ENCODE measurements at places on chromosomes 4 and X.

GRCh38 chr4:140250989-140251552 is 97.1 kb upstream of the MAML3 start:
- no peaks in the 10 kb centered on the region for H3K36me3 ChIP-seq
- H3K27me3 ChIP-seq, result peaks cover 12% of the 10 kb centered on the region
- no peak overlapping the region for H3K27ac ChIP-seq
- peak; percentile 8 for DNase-seq
- no peak overlapping the region for H3K4me3 ChIP-seq

DNA sequence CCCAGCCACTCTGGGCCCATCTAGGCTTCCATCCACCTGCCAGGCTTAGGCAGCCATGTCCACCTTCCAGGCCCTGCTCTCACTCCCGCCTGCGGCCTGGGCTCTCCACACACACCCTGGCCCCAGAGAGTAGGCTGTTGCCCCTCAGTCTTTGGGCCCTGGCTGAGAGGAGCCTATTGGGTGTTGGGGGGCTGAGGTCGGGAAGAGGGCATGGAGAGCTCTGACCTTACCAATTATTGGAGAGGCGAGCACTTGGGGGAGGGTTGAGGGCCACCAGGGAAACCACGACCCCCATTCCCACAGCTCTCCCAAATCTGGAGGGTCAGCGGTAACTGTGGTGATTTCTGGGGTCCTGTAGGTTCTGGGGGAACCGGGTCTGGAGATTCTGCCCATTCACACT is 38.2 kb downstream of the HTRA3 start:
- no peak overlapping the region for H3K4me3 ChIP-seq
- H3K4me1 ChIP-seq, result no peaks in the 10 kb centered on the region
- H3K36me3 ChIP-seq, result no peaks in the 10 kb centered on the region
- DNase-seq, result no peak
- no peaks in the 10 kb centered on the region for H3K27me3 ChIP-seq
- H3K27ac ChIP-seq, result no peak overlapping the region

- no peak overlapping the region for H3K4me3 ChIP-seq
- no peaks in the 10 kb centered on the region for H3K4me1 ChIP-seq
- no peak overlapping the region for H3K27ac ChIP-seq
- H3K36me3 ChIP-seq, result no peaks in the 10 kb centered on the region
- DNase-seq, result no peak
Observed at GRCh38 chr4:47167081-47168035, 136.0 kb downstream of the GABRB1 start.

- H3K27me3 ChIP-seq, result no peaks in the 10 kb centered on the region
- H3K27ac ChIP-seq, result no peak overlapping the region
- H3K36me3 ChIP-seq, result no peaks in the 10 kb centered on the region
- DNase-seq, result peak; percentile 13
- no peak overlapping the region for H3K4me3 ChIP-seq
Observed at GRCh38 chrX:14697451-14697850, 168.1 kb downstream of the GLRA2 start.

- H3K4me3 ChIP-seq, result no peak overlapping the region
- no peaks in the 10 kb centered on the region for H3K27me3 ChIP-seq
- DNase-seq, result no peak
- H3K27ac ChIP-seq, result no peak overlapping the region
- H3K36me3 ChIP-seq, result peaks cover 16% of the 10 kb centered on the region
Observed at GRCh38 chr4:73181231-73181630, 77.4 kb downstream of the ANKRD17 start.

GRCh38 chr4:137125011-137125410 is 407.3 kb downstream of the PCDH18 start:
- no peaks in the 10 kb centered on the region for H3K36me3 ChIP-seq
- DNase-seq, result no peak
- H3K27ac ChIP-seq, result no peak overlapping the region
- H3K4me1 ChIP-seq, result no peaks in the 10 kb centered on the region

GRCh38 chr4:104976262-104976661 is 170.4 kb upstream of the TET2 start:
- no peak overlapping the region for H3K27ac ChIP-seq
- no peaks in the 10 kb centered on the region for H3K27me3 ChIP-seq
- H3K4me1 ChIP-seq, result no peaks in the 10 kb centered on the region
- no peaks in the 10 kb centered on the region for H3K36me3 ChIP-seq
- DNase-seq, result no peak
- H3K4me3 ChIP-seq, result no peak overlapping the region

DNA sequence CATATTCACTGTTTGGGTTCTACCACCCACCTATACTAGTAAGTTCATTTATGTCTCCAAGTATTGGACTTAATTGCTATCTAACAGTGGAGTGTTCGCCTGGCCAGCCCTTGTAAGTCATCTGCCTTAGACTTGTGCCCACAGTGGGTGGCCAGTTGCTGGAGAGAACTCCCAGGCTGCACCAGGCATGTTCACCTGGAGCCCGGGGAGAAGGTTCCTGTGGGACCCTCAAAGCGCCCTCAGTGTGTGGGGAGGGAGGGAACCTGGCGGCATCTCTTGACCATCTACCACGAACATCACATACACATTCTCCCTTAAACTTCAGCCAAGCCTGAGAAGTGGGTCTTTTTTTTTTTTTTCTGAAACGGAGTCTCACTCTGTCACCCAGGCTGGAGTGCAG is 138.1 kb downstream of the CPZ start:
- H3K4me1 ChIP-seq, result no peaks in the 10 kb centered on the region
- no peak for DNase-seq
- H3K27me3 ChIP-seq, result no peaks in the 10 kb centered on the region
- H3K27ac ChIP-seq, result no peak overlapping the region
- H3K36me3 ChIP-seq, result no peaks in the 10 kb centered on the region

DNA sequence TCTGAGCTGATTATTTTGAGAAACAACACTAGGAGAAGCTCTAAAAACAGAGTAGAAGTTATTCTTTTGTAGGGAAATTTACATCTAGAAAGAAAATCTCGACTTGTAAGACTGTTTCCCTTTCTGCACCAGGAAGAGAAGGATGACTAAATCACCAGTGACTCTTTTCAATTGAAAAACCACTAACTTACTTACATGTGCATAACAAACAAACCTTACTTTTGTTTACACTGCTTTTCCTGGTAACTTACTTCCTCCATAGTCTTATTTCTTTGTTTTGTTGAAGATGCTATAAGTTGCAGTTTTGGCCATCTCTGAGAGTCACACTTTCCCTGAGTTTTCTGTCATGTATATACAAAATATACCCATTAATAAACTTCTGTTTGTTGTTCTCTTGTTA is 293.6 kb upstream of the FAT4 start:
- DNase-seq, result no peak
- no peak overlapping the region for H3K27ac ChIP-seq
- H3K27me3 ChIP-seq, result no peaks in the 10 kb centered on the region
- H3K4me3 ChIP-seq, result no peak overlapping the region

- no peaks in the 10 kb centered on the region for H3K36me3 ChIP-seq
- no peak overlapping the region for H3K27ac ChIP-seq
- no peak for DNase-seq
- no peaks in the 10 kb centered on the region for H3K27me3 ChIP-seq
Observed at GRCh38 chr4:13829457-13829856, 201.9 kb upstream of the BOD1L1 start.

GRCh38 chr4:31416498-31416897 is 696.3 kb downstream of the PCDH7 start:
- no peaks in the 10 kb centered on the region for H3K4me1 ChIP-seq
- DNase-seq, result no peak
- no peak overlapping the region for H3K4me3 ChIP-seq
- H3K27me3 ChIP-seq, result no peaks in the 10 kb centered on the region
- H3K27ac ChIP-seq, result no peak overlapping the region
- H3K36me3 ChIP-seq, result no peaks in the 10 kb centered on the region

- H3K4me3 ChIP-seq, result no peak overlapping the region
- H3K4me1 ChIP-seq, result no peaks in the 10 kb centered on the region
- no peaks in the 10 kb centered on the region for H3K27me3 ChIP-seq
- no peak overlapping the region for H3K27ac ChIP-seq
Observed at GRCh38 chrX:1440506-1440905, 12.2 kb downstream of the ASMTL start.

DNA sequence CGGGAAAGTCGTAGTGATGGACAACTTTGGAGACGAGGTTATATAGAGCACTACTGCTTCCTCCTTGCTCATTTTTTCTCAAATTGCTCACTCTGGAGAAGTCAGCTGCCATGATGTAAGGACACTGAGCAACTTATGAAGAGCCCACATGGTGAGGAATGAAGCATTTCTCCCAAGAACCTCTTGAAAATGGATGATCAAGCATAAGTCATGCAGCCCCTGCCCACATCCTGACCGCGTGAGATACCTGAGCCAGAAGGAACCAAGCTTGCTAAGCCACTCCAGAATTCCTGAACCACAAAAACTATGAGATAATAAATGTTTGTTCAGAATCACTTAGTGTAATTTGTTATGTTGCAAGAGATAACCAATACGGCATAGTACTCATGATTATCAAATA is 42.8 kb downstream of the PDE5A start:
- no peaks in the 10 kb centered on the region for H3K4me1 ChIP-seq
- H3K27me3 ChIP-seq, result no peaks in the 10 kb centered on the region
- H3K27ac ChIP-seq, result no peak overlapping the region
- no peak for DNase-seq
- no peaks in the 10 kb centered on the region for H3K36me3 ChIP-seq

- H3K27me3 ChIP-seq, result no peaks in the 10 kb centered on the region
- no peaks in the 10 kb centered on the region for H3K4me1 ChIP-seq
- H3K27ac ChIP-seq, result no peak overlapping the region
- no peak overlapping the region for H3K4me3 ChIP-seq
Observed at GRCh38 chrX:129235903-129236302, 287.4 kb downstream of the SMARCA1 start.

DNA sequence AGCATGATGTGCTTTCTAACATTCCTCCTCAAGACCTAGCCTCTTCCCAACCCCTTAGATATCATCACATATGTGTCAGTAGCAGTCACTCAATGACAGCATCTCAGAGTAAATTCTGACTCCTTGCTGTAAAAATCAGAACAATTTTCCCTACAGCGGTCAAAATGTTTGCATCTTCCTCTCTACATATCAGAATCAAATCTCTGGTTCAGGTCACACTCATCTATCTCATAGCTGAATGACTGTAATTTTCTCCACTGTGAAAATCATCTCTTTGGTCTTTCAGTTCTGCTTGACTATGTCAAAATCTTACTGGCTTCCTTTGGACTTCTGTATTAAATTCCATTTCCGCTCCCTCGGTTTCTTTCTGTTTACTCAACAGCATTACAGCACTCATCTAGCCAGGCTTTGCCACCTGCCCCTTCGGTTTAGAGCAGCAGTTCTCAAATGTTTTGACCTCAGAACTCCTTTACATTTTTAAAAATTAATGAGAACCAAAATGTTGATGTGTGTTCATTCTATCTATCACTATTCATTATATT is 57.3 kb downstream of the AGA start:
- H3K27ac ChIP-seq, result no peak overlapping the region
- H3K36me3 ChIP-seq, result no peaks in the 10 kb centered on the region
- H3K4me3 ChIP-seq, result no peak overlapping the region
- DNase-seq, result no peak
- H3K4me1 ChIP-seq, result peaks cover 17% of the 10 kb centered on the region
- H3K27me3 ChIP-seq, result no peaks in the 10 kb centered on the region

- no peak overlapping the region for H3K27ac ChIP-seq
- H3K36me3 ChIP-seq, result peaks cover 45% of the 10 kb centered on the region
- no peaks in the 10 kb centered on the region for H3K4me1 ChIP-seq
- no peak for DNase-seq
Observed at GRCh38 chrX:332916-333610, 14.5 kb upstream of the GTPBP6 start.

- H3K27ac ChIP-seq, result peak overlapping the region; percentile 10
- H3K4me3 ChIP-seq, result no peak overlapping the region
- H3K4me1 ChIP-seq, result no peaks in the 10 kb centered on the region
- H3K36me3 ChIP-seq, result peaks cover 30% of the 10 kb centered on the region
- DNase-seq, result no peak
Observed at GRCh38 chr4:118087366-118087765, 53.1 kb downstream of the NDST3 start.

GRCh38 chr4:80420638-80421037 is 85.1 kb downstream of the CFAP299 start:
- no peaks in the 10 kb centered on the region for H3K4me1 ChIP-seq
- no peaks in the 10 kb centered on the region for H3K36me3 ChIP-seq
- no peak overlapping the region for H3K27ac ChIP-seq
- DNase-seq, result no peak
- H3K27me3 ChIP-seq, result no peaks in the 10 kb centered on the region
- no peak overlapping the region for H3K4me3 ChIP-seq

GRCh38 chrX:16023790-16024734 is 99.3 kb upstream of the GRPR start:
- no peak overlapping the region for H3K4me3 ChIP-seq
- DNase-seq, result no peak
- no peaks in the 10 kb centered on the region for H3K4me1 ChIP-seq
- H3K27ac ChIP-seq, result no peak overlapping the region
- H3K36me3 ChIP-seq, result no peaks in the 10 kb centered on the region

- H3K27ac ChIP-seq, result no peak overlapping the region
- no peak overlapping the region for H3K4me3 ChIP-seq
- no peaks in the 10 kb centered on the region for H3K4me1 ChIP-seq
Observed at GRCh38 chrX:46791927-46792809, 33.2 kb upstream of the SLC9A7 start.

- H3K4me1 ChIP-seq, result no peaks in the 10 kb centered on the region
- no peaks in the 10 kb centered on the region for H3K36me3 ChIP-seq
- H3K27me3 ChIP-seq, result no peaks in the 10 kb centered on the region
- no peak overlapping the region for H3K4me3 ChIP-seq
Observed at GRCh38 chr4:53500546-53500945, 90.7 kb downstream of the LNX1 start.

DNA sequence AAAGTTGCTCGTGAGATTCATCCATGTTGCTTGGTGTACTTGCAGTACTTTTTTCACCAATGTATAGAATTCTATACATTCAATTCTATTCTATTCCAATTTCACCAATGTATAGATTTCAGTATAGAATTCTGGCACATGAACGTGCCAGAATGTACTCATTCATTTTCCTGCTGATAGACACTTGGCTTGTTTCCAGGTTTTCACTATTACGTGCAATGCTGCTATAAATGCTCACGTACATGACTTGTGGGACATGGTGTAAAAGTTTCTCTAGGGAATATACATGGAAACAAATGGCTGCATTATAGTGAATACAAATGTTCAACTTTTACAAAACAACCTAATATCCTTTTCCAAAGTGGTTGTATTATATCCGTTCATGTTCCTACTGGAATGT is 6.8 kb upstream of the CXorf66 start:
- no peak overlapping the region for H3K4me3 ChIP-seq
- no peak for DNase-seq
- no peaks in the 10 kb centered on the region for H3K27me3 ChIP-seq
- H3K36me3 ChIP-seq, result no peaks in the 10 kb centered on the region
